Activated naive CD8-positive, alpha-beta T cell treated with anti-CD3 and anti-CD28 coated beads, Interleukin-2, amount 50 U/mL, for 24 hours (primary cell): ENCODE measurements at places on chromosomes 5 and 9.

- H3K27ac ChIP-seq: no peak overlapping the region
- no peak for DNase-seq
- no peak overlapping the region for H3K4me3 ChIP-seq
- H3K27me3 ChIP-seq: peaks cover 3% of the 10 kb centered on the region
- H3K36me3 ChIP-seq: no peaks in the 10 kb centered on the region
- no peaks in the 10 kb centered on the region for H3K4me1 ChIP-seq
Observed at GRCh38 chr5:159324986-159325385, 5.3 kb downstream of the IL12B start.

- H3K4me1 ChIP-seq: peaks cover 5% of the 10 kb centered on the region
- no peak overlapping the region for H3K4me3 ChIP-seq
- no peak overlapping the region for H3K27ac ChIP-seq
Observed at GRCh38 chr5:64792469-64792868, 23.7 kb downstream of the CWC27 start.

DNA sequence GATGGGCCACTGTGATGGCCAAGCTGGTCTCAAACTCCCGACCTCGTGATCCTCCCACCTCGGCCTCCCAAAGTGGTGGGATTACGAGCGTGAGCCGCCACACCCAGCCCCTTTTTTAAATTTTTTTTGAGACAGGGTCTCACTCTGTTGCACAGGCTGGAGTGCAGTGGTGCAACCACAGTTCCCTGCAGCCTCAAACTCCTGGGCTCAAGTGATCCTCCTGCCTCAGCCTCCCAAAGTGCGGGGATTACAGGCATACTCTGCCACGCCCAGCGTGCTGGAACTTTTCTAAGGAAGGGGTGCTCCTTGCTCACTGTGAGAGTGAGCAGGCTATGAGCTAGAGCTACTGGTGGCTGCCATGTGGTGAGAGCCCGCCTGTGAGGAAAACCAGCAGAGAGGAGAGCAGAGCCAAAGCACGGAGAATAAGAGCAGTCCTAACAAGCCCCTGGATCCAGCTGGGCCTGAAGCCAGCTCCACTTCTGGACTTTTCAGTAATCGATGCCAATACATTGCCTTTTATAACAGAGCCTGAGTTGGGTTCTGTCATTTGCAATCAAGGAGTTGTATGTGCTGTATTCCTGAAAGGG, 75.5 kb upstream of the UNC5A start:
- peaks cover 8% of the 10 kb centered on the region for H3K4me1 ChIP-seq
- no peak for DNase-seq
- H3K36me3 ChIP-seq: no peaks in the 10 kb centered on the region
- no peak overlapping the region for H3K27ac ChIP-seq
- peaks cover 40% of the 10 kb centered on the region for H3K27me3 ChIP-seq
- H3K4me3 ChIP-seq: no peak overlapping the region

GRCh38 chr9:4137234-4137633, 162.6 kb downstream of the GLIS3 start:
- no peaks in the 10 kb centered on the region for H3K36me3 ChIP-seq
- no peak for DNase-seq
- H3K4me1 ChIP-seq: no peaks in the 10 kb centered on the region
- H3K4me3 ChIP-seq: no peak overlapping the region

DNA sequence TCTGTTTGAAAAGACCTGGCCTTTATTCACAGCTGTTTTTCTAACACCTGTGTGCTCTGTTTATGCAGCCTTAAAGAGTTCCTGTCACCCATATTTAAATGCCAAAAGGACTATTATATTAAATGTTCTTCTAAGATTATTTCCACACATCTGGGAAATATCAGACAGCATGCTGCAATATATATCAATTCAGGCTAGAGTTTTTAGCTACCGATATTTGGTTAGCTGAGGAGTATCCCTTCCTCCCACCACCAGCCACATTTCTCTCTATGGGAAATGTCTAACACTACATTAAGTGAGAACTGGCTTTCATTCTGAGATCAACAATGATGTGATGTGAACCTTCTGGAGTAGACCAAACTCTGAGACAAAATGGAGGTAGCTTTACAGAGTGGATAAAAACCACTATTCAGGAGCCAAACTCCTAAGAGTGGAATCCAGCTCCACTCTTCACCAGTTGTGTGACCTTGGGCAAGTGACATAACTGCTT, 509.2 kb downstream of the ZNF608 start:
- no peak overlapping the region for H3K27ac ChIP-seq
- no peak overlapping the region for H3K4me3 ChIP-seq
- no peaks in the 10 kb centered on the region for H3K4me1 ChIP-seq
- no peaks in the 10 kb centered on the region for H3K36me3 ChIP-seq
- no peaks in the 10 kb centered on the region for H3K27me3 ChIP-seq

DNA sequence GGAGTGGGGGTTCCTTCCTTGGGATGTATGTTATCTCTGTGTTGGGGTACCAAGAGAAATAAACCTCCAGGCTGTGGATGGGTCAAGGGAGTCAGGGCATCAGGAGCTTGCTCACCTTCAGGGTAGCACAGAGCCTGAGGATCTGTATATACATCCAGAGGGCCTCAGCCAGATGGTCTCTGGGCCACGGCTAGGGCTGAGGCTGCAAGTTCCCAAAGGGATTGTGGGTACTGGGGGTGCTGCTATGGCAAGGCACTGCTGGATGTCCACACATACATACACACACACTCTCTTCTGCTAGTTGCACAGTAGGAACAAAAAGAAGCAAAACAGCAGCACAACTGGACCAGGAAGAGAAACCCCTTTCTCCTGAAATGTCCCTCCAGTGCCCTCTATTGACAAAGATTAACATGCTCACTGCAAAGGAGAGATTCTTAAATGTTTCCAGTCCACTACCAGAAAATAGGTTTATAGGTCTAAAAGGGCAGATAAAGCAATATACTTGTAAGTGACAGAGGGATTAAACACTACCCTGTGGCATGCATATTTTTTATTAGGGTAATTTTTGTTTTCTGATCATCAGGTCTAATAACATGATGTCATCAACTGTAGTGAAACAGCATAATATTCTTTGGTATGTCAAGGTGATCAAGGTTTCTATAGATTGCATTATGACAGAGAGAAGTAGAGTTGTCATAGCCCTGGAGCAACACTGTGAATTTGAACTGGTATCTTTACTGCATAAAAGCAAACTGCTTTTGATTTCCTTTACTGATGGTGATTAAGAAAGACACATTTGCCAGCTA, 56.3 kb upstream of the KCNN2 start:
- no peaks in the 10 kb centered on the region for H3K4me1 ChIP-seq
- DNase-seq: no peak
- no peaks in the 10 kb centered on the region for H3K27me3 ChIP-seq
- no peak overlapping the region for H3K27ac ChIP-seq
- H3K36me3 ChIP-seq: no peaks in the 10 kb centered on the region
- H3K4me3 ChIP-seq: no peak overlapping the region

DNA sequence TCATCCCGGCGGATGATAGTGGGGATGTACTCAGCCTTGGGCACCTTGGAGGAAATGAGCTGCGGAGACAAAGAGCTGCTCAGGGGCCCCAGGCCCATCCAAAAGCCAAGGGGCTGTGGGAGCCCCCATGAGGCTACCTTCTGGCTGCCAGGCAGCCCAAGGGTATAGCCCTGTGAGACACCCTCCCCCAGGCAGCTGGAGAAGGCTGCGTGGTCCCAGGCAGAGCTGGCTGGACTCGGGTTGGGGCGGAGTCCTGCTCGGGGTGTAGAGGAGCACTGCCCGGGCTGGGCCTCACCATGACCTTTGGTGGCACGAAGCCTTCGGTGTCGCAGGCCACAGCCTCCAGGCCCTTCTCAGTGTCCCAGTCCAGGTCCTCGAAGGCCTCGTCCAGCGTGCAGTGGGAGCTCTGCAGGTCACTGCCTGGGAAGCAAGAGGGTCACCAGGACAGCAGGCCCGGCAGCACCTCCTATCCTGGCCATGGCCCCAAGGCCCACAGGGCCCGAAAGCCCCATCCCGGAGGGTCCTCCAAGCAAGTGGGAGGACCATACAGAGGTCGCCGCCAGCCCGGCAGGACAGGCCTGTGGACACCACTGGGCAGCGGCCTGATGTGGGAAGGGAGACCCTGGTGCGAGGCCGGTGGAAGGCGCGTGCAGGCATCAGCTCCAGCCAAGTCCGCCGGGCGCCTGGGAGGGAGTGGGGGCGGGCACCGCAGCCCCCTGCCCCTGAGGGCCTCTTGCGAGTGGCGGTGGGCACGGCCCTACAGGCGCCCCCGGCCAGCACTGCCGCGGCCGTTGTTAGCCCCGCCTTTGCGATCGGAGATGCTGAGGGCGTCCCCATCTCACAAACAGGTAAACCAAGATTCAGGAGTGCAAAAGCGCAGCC, 6.1 kb downstream of the NSMF start:
- H3K4me3 ChIP-seq: no peak overlapping the region
- H3K36me3 ChIP-seq: peaks cover 21% of the 10 kb centered on the region
- H3K27ac ChIP-seq: no peak overlapping the region
- no peak for DNase-seq
- H3K4me1 ChIP-seq: peaks cover 32% of the 10 kb centered on the region
- no peaks in the 10 kb centered on the region for H3K27me3 ChIP-seq

DNA sequence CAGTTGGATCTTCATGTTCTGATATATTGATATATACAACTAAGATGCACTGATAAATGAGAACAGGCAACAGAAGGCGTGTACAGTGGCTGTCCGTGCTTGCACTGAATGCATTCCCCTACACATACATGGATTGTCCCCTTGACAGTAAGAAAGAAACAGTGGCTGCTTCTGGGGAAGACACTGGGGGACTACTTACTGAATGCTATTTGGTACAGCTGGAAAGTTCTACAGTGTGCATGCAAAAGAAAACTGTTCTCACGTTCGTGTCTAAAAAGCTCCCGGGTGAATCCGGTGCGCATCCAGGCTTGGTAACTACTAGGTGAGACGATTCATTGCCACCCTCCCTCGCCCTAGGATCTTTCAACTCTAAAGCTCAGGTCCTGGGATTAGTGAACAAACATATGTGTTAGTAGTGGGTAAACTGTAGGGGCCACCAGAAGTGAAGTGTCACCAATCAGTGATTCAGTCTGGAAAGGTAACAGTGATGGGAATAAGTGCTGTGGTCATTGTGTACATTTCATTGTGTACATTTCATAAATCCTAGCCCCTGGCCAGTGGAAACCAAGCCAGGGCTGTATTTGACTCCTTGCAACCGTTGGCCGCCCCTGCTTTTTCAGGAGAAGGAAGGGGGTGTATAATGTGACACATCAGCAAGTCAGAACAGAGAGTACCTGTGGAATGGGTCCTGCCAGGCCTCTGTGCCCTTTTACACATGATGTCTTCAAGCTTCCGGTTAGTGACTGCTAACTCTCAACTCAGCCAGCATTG, 46.3 kb upstream of the BOD1 start:
- no peak overlapping the region for H3K27ac ChIP-seq
- H3K4me3 ChIP-seq: no peak overlapping the region
- H3K36me3 ChIP-seq: no peaks in the 10 kb centered on the region
- H3K27me3 ChIP-seq: peaks cover 4% of the 10 kb centered on the region
- DNase-seq: no peak

- H3K27ac ChIP-seq: no peak overlapping the region
- no peak for DNase-seq
- H3K4me1 ChIP-seq: no peaks in the 10 kb centered on the region
- no peaks in the 10 kb centered on the region for H3K36me3 ChIP-seq
- peaks cover 4% of the 10 kb centered on the region for H3K27me3 ChIP-seq
Observed at GRCh38 chr5:116621599-116621998, 47.0 kb upstream of the SEMA6A start.

DNA sequence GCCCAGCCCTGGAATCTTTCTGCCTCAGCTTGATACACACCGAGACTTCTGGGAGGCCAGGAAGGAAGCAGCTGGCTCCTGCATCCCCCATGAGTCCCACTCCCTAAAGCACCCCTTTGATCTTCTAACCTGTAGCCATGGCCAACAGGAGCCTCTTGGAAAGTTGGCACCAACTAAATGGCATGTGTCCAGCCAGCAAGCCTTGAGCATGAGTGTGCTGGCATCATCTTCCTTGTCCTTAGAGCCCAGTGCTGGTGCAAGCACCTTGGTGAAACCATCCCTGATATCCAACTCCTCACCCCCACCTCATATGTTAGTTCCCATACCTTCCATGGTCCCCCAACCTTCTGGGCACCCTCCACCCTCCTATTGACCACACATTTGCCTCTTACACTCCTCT, 130.4 kb downstream of the CRB2 start:
- no peak overlapping the region for H3K4me3 ChIP-seq
- no peak for DNase-seq
- no peak overlapping the region for H3K27ac ChIP-seq
- no peaks in the 10 kb centered on the region for H3K4me1 ChIP-seq
- no peaks in the 10 kb centered on the region for H3K27me3 ChIP-seq

DNA sequence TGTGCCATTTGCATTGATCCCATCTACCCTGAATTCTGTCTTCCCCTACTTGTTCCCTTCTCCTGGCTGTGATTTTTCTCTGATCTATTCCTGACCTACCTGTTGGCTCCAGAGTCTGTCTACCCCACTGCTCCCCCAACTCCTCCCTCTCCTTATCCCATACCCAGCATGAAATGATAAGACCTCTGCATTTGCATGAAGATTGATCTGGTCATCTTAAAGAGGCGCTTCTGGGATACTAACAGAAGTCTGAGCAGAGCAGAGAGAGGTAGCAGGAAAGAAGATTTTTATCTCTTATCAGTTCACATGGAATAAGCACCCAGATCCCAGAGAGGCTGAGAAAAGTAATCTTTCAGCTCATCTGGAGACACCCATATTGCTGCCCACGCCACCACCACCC, 18.3 kb upstream of the GLIPR2 start:
- no peak overlapping the region for H3K27ac ChIP-seq
- no peak overlapping the region for H3K4me3 ChIP-seq
- H3K4me1 ChIP-seq: no peaks in the 10 kb centered on the region
- DNase-seq: no peak
- no peaks in the 10 kb centered on the region for H3K27me3 ChIP-seq
- peaks cover 1% of the 10 kb centered on the region for H3K36me3 ChIP-seq

DNA sequence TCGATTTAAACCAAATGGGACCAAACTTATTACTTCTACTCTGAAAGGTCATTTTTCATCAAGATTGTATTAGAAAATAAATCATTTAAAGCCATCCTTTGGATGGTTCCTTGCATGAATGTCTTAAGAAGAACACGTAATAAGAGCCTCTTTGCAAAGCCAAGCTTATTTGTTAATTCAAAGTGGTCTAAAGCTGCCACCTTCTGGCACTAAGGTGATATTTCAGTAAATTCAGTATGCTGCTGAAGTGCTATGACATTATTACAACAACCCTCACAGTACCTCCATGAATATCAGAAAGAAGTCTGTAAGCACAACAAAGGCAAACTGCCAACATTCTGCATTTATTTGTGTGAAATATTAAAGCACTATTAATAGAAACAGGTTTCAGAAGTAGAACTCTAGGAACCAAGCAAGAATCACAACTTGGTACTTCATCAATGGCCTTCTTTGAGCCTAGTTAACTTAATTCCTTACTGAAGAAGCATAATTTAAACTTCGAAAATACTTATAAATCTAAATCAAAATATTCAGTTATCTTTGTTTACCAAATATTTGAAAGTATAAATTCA, 53.1 kb upstream of the TYRP1 start:
- H3K27ac ChIP-seq: no peak overlapping the region
- H3K36me3 ChIP-seq: no peaks in the 10 kb centered on the region
- DNase-seq: no peak
- no peaks in the 10 kb centered on the region for H3K27me3 ChIP-seq
- no peaks in the 10 kb centered on the region for H3K4me1 ChIP-seq
- H3K4me3 ChIP-seq: no peak overlapping the region

GRCh38 chr5:74919487-74919886, 53.3 kb upstream of the FAM169A start:
- H3K4me1 ChIP-seq: no peaks in the 10 kb centered on the region
- H3K27me3 ChIP-seq: peaks cover 3% of the 10 kb centered on the region
- DNase-seq: no peak
- no peak overlapping the region for H3K27ac ChIP-seq
